GM19239 (cell line): ENCODE measurements at places on chromosomes 4 and X.

- peak; percentile 13 for DNase-seq
Measured at GRCh38 chrX:54042609-54043021, 1.7 kb downstream of the PHF8 start.

GRCh38 chr4:182143822-182144625, 99.2 kb upstream of the TENM3 start:
- DNase-seq, result no peak

GRCh38 chr4:20529691-20530090, 170.6 kb upstream of the PACRGL start:
- DNase-seq, result no peak

DNA sequence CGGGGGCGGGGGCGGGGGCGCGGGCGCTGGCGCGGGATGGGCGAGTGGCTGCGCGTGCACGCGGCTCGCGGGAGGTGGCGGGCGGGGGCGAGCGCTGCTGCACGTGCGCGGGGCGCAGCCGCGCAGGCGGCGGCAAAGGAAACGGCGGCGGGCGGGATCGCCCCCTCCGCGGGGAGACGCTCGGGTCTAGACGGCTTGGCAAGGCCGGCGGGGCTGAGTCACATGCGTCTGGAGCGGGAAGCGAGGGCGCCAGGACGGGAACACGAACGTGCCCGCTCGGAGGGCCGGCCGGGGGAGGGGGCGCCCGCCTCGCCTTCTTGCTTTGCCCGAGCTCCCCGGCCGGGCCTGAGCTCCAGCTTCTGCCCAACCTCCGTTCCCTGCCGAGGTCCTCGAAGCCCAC, 4.3 kb upstream of the HAUS7 start:
- no peak for DNase-seq

DNA sequence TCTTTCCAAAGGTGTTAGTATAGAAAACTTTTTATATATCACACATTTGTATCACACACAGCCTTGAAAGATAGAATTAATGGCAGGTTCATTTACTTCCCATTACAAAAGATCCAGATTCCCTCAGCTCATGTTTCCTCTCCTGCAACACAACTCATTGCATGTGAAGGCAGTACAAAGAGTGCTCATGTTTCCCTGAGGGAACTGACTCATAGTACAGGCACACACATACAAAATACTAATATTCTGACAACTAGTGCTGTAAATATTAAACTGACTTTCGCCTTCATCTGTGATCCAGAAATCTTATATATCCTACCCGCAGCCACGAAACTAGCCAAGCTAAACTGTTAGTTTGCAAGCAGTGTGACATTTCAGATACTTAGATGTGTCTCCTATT, 819.8 kb upstream of the PCDH7 start:
- no peak for DNase-seq

GRCh38 chrX:17464194-17464593, 89.2 kb downstream of the NHS start:
- no peak for DNase-seq

GRCh38 chr4:76060506-76060905, 14.0 kb upstream of the ART3 start:
- no peak for DNase-seq

- DNase-seq, result no peak
Measured at GRCh38 chr4:1196421-1197183, 24.2 kb upstream of the SPON2 start.

- no peak for DNase-seq
Measured at GRCh38 chrX:69503782-69504625, at the start of gene NALF2. Gene NALF2 (plus strand): TSS chrX:69504326. CDS start chrX:69505283, 957 bp downstream.

- DNase-seq, result no peak
Measured at GRCh38 chrX:64338296-64338695, 57.0 kb downstream of the MTMR8 start.

- no peak for DNase-seq
Measured at GRCh38 chrX:149433451-149433850, 71.7 kb downstream of the IDS start.

DNA sequence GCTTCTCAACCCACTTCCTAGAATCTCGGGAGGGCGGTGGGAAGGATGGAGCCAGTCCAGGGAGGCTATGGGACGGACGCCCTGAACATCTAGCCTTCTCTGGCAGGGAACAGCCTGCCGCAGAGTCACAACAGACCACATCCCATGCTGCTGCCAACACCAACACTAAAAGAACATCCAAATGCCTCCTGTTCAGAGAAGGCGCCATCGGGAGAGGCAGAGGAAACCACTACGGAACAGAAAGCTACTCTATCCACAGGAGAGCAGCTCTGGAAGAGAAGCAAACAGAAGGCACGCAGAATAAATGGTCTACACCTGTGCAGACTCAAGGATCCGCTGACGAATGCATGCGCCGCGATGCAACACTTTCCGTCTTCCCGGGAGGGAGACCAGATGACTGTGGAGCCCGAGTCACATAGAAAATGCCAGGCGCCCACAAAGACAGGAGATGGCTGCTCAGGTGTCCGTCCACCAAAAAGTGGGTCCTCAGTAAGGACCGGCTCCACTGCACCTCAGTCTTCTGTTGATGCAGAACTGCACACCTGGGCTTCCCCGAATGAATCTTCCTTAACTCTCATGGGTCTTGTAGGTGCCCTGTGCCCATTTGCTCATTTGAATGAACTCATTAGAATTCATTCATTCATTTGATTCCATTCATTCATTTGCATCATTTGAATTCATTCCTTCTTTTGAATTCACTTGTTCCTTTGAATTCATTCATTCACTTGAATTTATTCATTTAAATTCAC, 217.5 kb downstream of the DHRSX start:
- no peak for DNase-seq

DNA sequence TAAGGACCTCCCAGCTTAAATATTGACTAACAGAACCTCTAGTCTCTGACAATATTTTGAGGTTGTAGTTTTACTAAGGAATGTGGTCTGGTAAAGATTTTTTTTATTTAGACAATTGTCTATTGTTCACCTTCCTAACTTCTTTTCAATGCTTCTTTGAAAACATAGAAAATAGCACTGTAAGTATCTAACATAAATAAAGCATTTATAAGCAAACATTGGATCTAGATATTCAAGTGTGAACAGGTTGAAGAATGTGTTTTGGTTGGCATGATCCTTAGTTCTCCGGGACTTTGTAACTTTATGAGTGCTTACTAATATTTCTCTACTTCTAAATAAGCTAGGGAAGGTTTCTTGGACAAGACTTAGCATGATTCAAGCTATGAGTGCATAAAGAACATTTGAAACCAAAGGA, 285.4 kb upstream of the ARSJ start:
- DNase-seq, result no peak

DNA sequence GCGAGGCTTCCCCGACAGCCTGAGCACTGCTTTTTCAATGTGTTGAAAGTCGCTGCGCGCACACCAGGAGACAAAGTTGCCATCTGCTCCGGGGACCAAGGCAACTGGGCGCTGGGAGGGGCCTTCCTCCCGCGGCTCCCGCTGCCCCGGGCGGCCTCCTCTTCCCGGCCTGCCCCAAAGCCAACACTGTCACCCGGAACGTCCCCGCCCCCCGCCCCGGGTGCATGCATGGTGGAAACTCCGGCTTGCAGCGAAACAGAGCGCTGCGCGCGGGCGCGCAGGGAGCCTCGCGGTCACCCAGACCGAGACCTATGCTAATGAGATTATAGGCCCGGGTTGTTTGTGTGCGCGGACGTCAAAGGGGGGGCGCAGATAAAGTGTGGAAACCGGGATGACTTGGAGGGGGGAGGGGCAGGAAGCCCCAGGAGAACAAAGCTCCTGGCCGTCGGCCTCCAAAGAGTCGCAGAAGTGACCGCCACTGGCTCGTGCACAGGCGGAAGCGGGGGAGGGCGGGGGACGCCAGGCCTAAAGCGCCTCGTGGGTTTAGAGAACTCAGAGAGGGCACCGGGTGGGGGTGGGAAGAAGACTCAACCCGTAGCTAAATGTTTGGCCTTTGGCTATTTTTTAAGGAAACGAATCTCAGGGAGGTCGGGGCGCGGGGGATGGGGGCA, 88.8 kb downstream of the BCOR start:
- no peak for DNase-seq
